ENCODE measurements at places on chromosomes 1 and 21. TPM values are rescaled to one million over a fixed set of nuclear protein-coding genes. Genes with fewer than 3 reads are reported as not detected.
A peak's percentile ranks its signal among the peaks of the same experiment; 100 is the strongest.

LY9 gene
- total RNA-seq: 19.5 TPM

IFNLR1 gene
- 6.4 TPM for total RNA-seq

AIRE gene
- total RNA-seq: not detected

ATP1A1 gene
- 202 TPM for total RNA-seq

AADACL4 gene
- total RNA-seq: not detected

GUCA2B gene
- total RNA-seq: not detected

HFM1 gene
- total RNA-seq: not detected

- no peak for DNase-seq
Measured at GRCh38 chr1:220889848-220890287, 10.6 kb downstream of the HLX start.

DNA sequence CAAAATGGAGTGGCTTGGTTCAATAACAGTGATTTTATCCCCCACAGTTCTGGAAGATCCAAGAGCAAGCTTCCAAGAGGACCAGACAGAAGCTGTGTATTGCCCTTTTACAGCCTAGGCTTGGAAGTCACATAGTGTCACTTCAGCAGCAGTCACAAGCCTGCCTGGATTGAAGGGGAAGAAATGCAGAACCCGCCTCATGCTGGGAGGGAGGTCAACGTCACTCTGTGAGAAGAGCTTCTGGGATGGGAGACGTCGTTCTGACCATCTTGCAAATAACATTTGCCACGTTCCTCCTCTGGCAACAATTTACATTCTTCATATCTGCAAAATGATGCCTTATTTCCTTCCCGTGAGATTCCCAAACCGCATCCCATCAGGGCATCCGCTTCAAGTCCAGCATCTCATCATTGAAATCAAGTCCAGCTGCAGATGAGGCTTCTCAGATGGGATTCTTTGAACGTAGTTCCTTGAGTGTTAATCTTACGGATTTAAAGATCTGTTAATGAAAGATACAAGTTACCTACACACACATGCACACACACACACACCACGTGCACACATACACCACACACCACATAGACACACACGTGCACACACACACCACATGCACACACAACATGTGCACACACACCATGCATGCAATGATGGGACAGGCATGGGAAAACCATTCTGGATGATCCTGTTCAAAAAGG lies 23.9 kb upstream of the KIF1B start:
- peak; percentile 24 for DNase-seq

- no peak for DNase-seq
Measured at GRCh38 chr1:85116856-85117255, 68.6 kb upstream of the MCOLN3 start.

GRCh38 chr1:51792864-51793263 lies 85.7 kb downstream of the NRDC start:
- DNase-seq: peak; percentile 7

DNA sequence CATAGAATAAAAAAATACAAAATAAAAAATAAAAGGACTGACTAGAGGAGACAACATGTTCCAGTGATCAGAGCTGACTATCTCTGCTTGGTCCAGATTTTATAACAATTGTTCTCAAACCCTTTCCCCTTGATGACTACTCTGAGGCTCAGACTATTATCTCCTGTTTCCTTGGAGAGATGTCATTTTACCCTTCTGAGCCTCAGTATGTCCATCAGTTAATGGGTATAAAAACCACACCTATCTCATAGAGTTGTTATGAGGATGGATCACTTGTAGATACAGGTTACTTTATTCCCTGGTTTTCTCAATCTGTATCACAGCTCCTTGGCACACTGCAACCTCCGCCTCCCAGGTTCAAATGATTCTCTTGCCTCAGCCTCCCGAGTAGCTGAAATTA lies 7.0 kb downstream of the NKAIN1 start:
- DNase-seq: no peak

DNA sequence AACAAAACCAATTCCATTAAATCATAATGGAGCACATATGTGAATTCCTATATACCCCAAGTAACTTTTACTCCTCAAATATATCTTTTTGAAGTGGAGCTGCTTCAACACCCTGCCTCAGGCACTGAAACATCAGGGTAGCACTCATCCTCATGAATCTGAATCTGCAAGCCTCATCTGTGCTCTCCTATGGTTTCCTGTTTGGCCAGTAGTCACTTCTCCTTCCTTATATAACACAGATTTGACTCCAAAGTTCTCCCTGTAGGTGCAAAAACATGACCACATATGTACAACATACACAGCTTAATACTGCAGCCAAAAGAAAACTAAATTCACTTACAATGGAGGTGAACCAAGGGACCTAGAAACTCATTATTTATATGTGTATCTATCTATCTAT lies 7.2 kb downstream of the TRIT1 start:
- DNase-seq: no peak

DNA sequence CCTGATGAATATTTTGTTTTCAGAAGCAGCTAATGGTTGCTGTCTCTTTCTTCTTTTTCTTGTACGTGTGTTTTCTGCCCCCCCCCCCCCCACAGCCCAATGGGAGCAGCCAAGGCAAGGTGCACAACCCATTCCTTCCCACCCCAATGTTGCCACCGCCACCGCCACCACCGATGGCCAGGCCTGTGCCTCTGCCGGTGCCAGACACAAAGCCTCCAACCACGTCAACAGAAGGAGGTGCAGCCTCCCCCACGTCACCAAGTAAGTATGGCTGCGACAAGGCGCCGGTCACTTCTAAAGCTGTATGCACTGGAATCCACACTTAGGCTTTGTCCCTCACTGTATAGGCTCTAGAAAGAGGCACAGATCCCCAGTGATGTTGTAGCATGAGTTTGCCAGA lies 318.5 kb downstream of the TM2D1 start:
- DNase-seq: no peak

DNA sequence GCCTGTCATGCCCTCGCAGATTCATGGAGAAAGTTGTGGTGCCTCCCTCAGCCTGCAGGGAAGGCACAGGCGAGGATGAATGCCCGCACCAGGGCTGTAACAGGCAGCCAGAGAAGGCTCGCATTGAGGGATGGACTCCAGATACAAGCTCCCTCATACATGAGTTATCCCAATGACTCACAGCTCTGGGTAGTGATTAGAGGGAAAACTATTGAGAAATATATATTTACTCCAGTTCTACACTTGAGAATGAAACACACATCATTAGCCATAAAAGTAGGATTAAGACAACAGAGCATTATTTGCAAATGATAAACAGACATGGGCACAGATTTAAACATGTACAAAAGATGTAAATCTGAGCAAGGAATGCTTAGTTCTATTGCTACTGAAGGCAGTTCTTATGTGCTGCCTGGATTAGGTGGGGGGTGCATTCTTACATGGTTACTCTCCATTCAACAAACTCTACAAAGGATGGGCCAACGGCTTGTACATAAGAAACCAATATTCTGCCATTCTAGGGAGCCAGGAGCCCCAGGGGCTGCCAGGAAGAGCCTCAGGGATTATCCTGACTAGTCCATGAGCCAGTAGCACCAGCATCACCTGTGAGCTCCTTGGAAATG lies 97.9 kb downstream of the CSMD2 start:
- no peak for DNase-seq

DNA sequence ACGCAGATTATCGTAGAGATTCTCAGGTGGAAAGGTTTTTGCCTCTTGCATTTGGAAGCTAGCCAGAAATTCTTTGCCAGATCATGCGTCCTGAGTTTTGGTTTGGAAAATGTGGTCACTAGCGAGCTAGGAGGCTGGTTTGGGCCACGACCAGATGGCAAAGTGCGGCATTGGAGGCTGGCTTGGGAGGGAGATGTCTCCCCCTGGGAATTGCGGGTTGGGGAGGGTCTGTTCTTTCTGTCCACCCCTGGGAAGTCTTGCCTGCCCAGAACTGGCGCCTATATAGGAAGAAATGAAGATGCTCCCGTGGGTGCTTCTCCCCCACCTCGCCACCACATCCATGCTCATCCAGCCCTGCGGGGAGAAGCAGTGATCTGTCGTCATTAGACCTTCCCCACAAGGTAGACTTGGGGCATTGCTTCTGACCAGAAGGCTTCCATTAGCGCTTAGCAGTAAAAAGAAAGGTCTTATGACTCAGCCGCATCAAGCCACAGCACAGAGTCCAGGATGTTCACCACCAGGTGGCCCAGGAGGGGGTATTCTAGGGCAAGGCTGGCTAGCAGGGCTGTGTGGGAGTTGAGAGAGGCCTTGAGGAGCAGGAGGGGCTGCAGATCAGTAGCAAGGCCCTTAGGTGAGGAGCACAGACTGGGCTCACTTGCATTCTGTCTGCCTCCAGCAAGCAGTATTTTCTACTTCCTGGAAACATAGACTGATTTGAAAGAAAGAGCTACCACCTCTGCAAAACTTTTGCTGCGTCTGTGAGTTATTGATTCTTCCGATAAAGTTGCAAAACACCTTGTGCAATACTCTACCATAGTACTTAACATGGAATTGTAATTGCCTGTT lies 1.5 kb upstream of the PTP4A2 start:
- peak; percentile 96 for DNase-seq

GRCh38 chr1:42168763-42169162 lies 4.2 kb upstream of the GUCA2A start:
- no peak for DNase-seq

DNA sequence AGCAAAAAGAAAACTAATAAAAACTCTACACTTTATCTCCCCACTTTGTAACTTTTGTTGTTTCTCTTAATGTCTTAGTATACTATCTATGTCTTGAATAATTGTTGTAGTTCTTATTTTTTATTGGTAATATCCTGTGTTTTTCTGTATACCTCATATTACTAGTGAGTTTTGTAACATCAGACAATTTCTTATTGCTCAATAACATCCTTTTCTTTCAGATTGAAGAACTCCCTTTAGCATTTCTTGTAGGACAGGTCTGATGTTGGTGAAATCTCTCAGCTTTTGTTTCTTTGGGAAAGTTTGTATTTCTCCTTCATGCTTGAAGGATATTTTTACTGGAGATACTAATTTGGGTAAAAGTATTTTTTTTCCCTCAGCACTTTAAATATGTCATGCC lies 79.8 kb upstream of the LRRC8B start:
- no peak for DNase-seq

GRCh38 chr1:60134716-60135115 lies 61.1 kb upstream of the C1orf87 start:
- no peak for DNase-seq

- DNase-seq: no peak
Measured at GRCh38 chr1:63710761-63711380, 62.9 kb upstream of the ROR1 start.

GRCh38 chr1:171985639-171986038 lies 144.3 kb downstream of the DNM3 start:
- peak; percentile 8 for DNase-seq

- no peak for DNase-seq
Measured at GRCh38 chr21:26126168-26126553, 44.4 kb downstream of the APP start.

- no peak for DNase-seq
Measured at GRCh38 chr1:1302951-1303509, 4.7 kb downstream of the ACAP3 start.

DNA sequence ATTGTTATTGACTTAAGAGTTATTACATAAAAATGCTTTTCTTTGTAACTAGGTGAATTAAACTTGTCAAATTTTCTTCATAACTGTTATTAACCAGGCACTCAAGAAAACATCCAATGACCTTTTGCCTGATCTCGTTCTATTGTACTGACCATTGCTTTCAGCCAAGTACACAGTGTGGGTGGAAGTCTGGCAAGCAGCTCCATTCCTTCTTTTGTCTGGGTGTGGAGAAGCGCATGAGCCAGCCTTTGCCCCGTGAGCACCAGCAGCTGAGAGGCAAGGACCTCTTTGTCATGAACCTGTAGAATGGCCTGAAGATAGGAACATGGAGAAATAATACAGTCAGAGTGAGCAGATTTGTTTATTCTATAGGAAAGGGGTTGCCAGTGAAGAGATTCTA lies 57.5 kb downstream of the IARS2 start:
- DNase-seq: no peak

GRCh38 chr1:172533513-172534151 lies 682 bp downstream of the SUCO start:
- peak; percentile 73 for DNase-seq

GRCh38 chr1:155044812-155045657 lies 6.1 kb upstream of the ADAM15 start:
- DNase-seq: peak; percentile 82

- DNase-seq: no peak
Measured at GRCh38 chr1:77405186-77405585, 123.4 kb downstream of the AK5 start.

GRCh38 chr1:206479183-206480125 lies 9.2 kb downstream of the IKBKE start:
- DNase-seq: peak; percentile 91

DNA sequence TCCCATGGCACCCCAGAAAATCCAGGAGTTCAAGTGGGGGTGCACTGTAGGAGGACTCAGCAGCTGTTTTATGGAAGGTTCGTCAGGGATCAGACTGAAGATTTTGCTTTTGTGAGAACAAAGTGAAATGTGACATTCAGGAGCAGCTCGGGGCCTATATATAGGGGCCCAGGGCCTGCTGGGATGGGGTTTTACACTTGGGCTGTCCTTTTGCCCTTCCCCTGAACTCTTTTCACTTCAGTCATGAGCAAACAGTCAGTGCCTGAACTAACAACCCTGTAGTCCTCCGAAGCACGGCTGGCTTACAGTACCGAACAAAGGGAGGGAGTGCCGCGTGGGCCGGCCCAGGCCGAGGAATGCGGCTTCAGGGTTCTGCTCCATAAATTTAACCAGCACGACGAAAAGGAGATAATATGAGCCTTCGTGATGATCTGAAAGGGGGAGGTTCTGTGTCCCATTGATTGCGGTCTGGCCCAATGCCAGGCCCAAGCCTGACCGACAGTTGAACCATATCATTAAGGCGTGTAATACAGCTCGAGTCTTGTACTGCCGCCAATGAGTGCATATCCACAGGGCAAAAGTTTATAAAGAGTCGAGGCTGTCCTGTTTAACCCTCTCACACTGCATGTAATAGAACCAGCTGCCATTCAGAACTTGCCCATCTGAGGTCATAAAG lies 139.9 kb downstream of the DHRS3 start:
- peak; percentile 66 for DNase-seq

DNA sequence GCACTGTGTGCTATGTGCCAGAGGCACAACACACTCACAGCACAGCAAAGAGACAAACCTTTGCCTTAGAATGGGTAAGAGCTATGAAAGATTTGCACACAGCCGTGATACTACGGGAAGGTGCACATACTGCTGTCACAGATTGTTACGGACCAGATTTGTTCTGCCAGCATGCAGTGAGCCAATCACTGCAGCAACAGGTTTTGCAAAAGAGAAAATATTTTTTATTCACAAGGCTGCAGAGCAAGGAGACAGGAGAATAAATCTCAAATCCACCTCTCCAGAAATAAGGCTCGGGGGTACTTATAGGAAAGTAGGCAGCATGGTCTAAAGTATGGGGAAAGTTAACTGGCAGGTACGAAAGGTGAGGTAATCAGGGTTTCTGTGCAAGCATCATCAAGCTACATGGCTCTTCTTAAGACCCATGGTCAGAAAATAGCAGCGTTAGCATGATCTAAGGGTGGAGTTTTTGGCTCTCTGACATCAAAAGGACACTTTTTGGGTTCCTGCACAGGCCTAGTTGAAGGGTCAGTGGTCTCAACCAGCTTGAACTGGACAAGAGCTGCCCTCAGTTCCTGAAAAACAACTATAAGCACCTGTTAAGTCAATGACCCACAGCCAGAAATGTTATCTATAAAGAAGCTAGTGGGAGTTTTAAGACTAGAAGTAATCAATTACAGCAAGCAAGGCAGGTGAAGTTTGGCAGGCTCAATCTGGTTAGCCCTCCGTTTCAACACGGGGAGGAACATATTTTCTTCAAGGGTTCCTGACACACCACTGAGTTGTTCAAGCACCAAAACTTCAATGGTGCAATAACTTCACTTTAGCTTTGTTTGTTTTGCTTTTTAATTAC lies 186.0 kb downstream of the SLC35F3 start:
- no peak for DNase-seq
